AG08396 (cell line): ENCODE measurements at places on chromosomes 7 and 10.
A peak's percentile ranks its signal among the peaks of the same experiment; 100 is the strongest.

DNA sequence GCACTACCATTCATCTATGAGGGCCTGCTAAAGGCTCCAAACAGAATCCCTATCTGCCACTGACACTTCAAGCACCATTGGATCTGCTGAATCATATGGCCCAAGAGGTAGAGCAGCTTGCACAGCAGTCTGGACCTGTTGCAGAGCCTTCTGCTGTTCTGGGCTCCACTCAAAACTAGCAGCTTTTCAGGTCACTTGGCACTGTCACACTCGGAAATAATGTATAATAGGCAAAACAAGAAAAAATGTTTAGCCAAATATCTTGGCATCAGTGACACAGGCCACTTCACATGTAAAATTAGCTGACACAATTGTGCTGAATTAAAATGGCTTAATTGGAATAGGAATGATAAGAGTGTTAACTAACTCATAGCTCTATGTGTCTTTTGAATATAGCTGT lies 1182.9 kb upstream of the LRRTM3 start:
- no peak for DNase-seq

DNA sequence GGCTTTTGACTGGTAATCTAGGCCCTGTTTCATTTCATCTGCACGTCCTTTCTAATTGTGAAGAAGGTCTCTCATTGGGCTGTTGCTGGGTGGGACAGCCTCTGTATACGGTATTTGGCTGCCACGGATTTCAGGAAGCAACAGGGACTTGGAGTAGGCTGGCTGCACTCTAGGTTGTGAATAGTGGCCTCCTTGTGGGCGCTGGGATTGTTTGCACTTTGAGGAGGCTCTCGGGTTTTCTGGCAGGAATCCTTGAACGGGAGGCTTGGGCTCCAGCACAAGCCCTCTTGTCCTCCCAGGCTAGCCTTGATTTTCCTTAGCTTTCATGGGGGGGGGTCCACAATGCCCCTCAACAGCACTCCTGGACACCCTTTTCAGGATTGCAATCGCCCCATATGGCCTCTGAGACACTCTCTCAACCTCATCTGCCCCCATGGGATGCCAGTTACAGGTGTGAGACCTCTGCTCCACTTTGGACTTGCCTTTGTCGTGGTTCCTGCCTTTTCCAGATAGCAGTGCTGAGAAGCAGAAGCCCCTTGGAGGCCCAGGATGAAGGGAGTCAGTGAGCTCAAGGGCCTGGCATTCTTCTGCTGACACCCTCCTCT lies 33.9 kb upstream of the ZNF273 start:
- DNase-seq = peak; percentile 5

- DNase-seq = no peak
Measured at GRCh38 chr10:35435824-35436223, 99.5 kb downstream of the CCNY start.

GRCh38 chr7:100879685-100880261 lies 4.9 kb downstream of the SRRT start:
- no peak for DNase-seq

DNA sequence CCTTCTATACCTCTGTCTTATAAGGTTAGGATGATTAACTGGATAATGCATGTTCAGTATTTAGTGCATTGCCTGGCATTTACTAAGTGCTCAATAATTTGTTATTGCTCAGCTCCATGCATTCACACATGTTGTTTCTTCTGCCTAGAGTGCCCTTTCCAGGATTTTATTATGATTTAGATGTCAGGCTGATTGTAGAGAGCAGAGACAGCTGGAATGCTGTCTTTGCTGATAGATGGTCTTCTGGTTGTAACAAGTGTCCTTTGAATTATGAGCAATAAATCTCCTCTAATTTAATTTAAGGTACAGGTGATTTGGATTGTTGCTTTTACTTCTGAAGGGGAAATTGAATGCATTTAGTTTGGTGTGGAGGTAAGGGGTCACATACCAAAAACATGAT lies 548.0 kb downstream of the MAGI2 start:
- DNase-seq = no peak

- no peak for DNase-seq
Measured at GRCh38 chr10:60304829-60305379, 84.8 kb downstream of the ANK3 start.

- no peak for DNase-seq
Measured at GRCh38 chr7:85522070-85522469, 335.2 kb upstream of the SEMA3D start.

DNA sequence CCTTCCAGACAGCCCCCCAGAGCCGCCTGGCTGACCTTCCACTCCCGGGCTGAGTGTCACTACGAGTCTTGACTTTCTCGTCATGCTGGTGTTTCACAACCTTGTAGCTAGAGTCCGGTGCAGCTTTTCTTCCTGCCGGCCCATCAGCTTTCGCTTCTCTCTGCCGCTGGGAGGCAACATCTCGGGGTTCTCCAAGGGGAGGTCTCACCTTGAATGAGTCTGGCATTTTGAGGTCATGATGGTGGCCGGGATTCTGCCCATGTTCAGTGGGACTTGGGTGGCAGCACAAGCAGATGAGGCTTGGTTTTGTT lies 285.2 kb downstream of the CAMK1D start:
- no peak for DNase-seq
